ENCODE measurements at places on chromosomes 16 and 17.

DNA sequence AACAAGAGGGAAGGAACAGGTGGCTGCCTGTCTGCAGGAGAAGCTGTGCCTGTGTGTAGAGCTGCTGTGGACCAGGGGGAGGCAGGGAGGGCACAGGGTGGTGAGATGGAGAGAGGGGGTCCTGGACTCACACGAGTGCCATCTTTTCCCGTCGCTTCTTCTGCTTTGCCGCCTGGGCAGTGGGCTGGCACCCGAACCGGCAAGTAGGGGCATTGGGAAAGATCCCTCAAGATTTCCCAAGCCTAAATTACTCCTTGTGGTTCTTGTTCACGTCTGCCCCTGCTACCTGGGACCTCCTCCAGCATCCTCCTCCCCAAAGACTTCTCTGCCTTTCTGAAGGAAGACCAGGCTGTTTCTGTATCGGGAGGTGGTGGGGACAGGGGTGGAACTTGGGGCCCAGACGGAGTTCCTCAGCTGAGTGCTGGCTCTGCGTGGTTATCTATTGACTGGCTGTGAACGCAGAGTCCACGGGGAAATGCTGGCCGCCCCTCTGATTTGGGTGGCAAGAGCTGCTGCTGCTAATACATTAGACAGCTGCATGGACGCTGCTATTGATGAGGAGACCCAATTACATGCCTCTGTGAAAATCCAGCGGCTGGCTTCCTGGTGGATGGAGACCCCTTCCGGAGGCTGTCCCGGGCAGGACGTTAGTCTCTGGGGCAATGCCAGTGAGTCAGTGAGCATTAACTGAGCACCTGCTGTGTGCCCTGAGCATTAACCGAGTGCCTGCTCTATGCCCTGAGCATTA, 114.5 kb downstream of the OR1D5 start:
- no peak for DNase-seq

DNA sequence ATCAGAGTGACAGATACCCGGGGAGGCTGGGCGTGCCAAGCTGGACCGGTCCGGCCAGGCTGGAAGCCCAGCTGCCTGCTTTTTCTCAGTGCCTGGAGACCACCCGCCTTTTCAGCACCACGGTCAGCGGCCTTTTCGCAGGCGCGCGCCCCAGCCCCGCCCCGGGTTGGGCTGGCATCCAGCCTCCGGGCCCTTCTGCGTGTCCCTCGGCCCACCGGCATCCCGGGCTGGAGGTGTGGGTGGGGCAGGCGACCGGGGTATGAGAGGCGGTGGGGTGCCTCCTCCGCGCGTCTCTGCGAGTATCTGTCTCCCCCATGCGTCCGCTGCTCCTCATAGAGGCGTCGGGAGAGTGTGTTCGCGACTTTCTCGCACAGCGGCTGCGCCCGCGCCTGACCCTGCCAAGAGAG, 102.5 kb downstream of the MRM1 start:
- peak; percentile 65 for DNase-seq

DNA sequence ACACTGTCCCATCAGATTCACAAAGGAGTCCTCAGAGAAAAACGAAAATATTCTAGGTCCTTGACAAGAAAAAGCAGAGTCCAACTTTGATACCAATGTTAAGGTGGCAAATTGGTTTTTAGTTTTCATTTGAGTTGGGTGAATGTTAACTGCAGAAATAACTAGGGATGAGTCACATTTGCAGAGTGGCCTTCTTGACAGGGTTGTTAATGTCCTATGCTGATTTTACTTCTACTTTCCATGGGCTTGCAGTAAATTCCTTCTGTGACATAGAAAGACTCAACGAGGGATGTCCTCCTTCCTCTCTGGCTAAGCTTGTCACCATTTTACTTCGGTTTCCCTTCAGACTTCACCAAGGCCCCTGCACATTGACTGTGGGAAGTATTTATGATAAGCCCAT, 47.2 kb upstream of the ICAM2 start:
- DNase-seq = no peak

DNA sequence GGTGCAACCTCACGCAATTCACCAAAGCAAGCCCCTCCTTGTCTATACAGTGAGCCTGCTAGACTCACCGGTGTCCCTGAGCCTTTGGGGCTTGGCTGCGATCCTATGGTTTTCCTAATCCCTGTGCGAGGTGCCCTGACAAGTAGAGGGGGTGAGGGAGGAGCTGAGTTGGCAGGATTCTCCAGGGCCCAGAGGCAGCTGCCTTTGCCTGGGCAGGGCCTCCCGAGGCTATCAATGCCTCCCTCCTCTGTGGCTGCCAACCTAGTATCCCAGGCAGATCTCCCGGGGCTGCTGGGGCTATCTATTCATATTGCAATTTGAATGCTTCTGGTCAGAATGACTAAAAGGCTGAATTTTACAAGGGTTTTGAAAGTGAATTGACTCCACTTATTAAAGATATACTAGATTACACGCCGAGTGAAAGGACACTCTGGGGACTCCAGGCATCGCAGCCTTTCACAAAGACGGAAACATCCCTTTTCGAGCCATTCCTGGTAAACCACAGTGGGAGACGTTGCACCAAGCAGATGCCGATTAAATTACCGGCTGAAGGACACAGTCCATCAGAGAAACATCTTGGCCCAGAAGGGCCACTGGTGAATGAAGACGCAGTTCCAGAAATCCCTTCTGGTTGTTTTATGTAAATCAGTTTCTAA, 11.3 kb upstream of the PITPNM3 start:
- no peak for DNase-seq

DNA sequence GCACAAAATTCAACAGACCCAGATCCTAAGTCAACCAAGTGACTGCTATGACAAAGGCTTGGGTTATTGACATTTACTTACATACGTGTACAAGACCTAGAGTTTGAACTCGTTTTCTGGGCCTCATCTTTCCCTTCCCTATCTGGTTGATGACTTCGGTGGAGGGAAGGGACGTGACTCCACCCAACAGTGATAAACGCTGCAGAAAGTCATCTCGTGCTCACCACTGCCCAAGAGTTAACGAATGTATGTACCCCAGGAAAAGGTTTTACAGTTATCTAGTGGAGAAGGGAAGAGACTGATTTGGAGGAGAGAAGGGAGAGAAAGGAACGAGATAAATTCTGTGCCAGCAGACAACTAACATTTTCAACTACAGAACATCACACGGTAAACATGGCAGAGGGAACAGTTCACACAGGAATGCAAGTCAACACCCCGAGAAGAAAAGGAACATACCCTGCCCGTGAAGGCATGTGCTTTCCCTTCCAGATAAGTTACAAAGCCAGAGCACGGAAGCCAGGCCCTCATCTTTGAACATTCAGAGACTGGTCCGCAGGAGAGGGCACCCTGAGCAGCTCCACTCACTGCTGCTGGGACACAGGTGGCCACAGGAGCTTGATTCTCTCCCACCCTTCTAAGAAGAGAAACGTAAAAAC, 13.9 kb upstream of the CYTH1 start:
- DNase-seq = no peak

- DNase-seq = no peak
These were observed 65.6 kb downstream of the WIPI1 start for GRCh38 chr17:68391561-68392268.

Data from activated T-cell treated with anti-CD3 and anti-CD28 coated beads, Interleukin-2, amount 50 U/mL, for 48 hours (primary cell).